ENCODE measurements at places on chromosomes 6 and 20. TPM values are rescaled to one million over a fixed set of nuclear protein-coding genes. Genes with fewer than 3 reads are reported as not detected.

The HLA-G gene
- total RNA-seq, result 1.7 TPM

The REM1 gene
- not detected for total RNA-seq

The CTCFL gene
- not detected for total RNA-seq

The GTSF1L gene
- not detected for total RNA-seq

The SNAI1 gene
- total RNA-seq, result 2.7 TPM

The PLEKHG1 gene
- total RNA-seq, result 13.4 TPM

The TNFAIP3 gene
- 35.2 TPM for total RNA-seq

The RAB5IF gene
- 117 TPM for total RNA-seq

The VWA7 gene
- 8.5 TPM for total RNA-seq

The PRND gene
- not detected for total RNA-seq

The VNN1 gene
- total RNA-seq, result 2.2 TPM

The BACH2 gene
- total RNA-seq, result 0.52 TPM

The SLC22A7 gene
- total RNA-seq, result not detected

The ID4 gene
- 17.3 TPM for total RNA-seq

The ARFGAP1 gene
- total RNA-seq, result 74.1 TPM

The CD40 gene
- total RNA-seq, result 89.6 TPM

The OR2J3 gene
- total RNA-seq, result not detected

The BHLHE23 gene
- not detected for total RNA-seq

The KLHDC3 gene
- 111 TPM for total RNA-seq

The WASF1 gene
- total RNA-seq, result 22.8 TPM

The SSR1 gene
- 169 TPM for total RNA-seq

The OR2H1 gene
- not detected for total RNA-seq

The POPDC3 gene
- total RNA-seq, result 2.1 TPM

The PRSS16 gene
- total RNA-seq, result 3.4 TPM

The MUC22 gene
- total RNA-seq, result not detected

The DSP gene
- total RNA-seq, result 104 TPM

The TNNC2 gene
- not detected for total RNA-seq

The OPN5 gene
- under 0.01 TPM for total RNA-seq

The RBPJL gene
- not detected for total RNA-seq

The MLN gene
- total RNA-seq, result not detected

The SPTLC3 gene
- total RNA-seq, result 4.2 TPM

Data from renal cortical epithelial cell (primary cell).